ENCODE measurements at places on chromosomes 4 and X.
A peak's percentile ranks its signal among the peaks of the same experiment; 100 is the strongest.

DNA sequence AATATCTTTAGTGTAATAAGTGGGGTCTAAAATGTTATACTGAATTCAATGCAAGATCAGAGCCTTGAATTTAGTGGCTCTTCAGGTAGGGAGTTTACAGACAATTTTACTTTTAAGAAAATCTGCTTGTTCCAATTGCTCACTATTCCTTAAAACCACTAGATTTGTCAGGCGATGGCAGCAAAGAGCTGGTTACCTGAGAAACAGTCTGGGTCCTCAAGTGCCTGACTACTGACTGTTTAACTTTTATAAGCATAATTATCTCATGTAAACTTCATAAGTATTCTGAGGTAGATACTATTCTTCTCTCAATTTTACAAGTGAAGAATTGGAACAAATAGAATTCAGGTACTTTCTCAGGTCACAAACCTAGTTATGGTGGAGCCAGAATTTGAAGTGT, 84.3 kb downstream of the RRAGB start:
- no peak for DNase-seq

- DNase-seq: no peak
Observed at GRCh38 chr4:82429728-82430192, 502 bp downstream of the HNRNPDL start.

GRCh38 chrX:149871940-149872339, 9.0 kb upstream of the MAGEA8 start:
- DNase-seq: peak; percentile 58

DNA sequence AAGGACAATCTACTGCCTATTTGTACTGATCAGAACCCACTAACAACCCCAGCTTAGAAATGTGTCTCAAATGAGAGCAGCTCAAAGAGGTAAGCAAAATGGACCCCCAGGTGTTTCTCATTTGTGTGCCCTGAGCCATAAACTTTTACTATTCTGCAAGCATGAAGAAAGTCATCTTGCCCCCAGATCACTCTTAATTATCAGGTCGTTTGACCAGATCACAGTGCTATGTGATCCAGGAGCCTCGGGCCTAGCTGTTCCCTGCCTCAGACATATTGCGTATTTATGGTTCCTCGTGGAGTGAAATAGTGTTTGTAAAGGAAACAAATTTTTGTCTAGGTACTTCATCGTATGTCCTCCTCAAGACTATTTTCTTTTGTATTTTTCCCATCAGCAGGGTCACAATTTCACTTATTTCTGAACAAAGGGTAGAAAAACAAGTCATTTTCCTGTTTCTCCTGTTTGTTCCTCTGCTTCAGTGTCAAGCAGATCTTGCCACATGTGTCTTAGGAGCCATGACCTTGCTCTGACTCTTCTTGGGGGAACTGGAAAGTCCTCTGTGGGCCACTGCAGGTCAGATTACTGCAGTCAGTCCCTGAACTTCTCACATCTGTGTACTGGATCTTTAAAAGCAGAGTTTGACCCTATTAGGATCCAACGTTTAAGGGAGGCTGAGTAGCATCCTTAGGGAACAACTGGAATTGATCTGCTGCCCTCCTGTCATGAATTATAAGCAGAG, 194.9 kb downstream of the PALLD start:
- no peak for DNase-seq

GRCh38 chrX:70254909-70255308, 5.1 kb downstream of the P2RY4 start:
- DNase-seq: no peak

DNA sequence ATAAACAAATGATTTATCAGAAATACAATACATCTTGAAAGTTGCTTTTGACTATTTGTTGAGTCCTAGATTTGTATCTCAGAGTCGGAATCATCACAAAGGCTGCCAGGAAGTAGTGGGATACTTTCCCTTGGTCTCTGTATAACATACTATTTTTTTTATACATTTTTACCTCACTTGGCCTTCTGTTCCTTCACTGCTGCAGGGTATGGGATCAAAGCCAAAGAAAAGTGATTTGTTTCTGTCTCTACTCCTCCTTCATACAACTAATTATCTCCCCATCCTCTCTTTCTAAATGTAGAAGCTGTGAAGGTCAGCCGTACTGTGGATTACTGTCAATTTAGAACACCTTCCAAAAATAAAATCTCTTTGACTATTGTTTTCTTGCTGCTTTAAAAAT, 24.9 kb downstream of the PALLD start:
- no peak for DNase-seq

DNA sequence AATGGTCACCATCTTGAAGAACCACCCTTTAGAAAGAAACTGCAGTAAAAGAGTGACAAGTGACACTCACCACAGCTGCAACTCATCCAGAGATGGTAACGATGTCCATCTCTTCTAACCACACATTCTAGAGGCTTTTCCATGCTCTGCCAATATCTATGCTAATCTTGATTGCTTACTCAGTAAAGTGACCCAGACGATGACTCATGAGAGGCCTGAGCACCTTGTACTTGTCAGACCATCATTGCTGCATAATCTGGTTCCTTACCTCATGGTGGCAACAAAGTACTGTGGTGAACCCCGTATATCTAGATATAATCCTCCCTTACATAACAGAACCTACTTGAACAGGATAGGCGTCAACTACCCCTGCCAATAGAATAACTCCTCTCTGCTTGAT, 75.6 kb downstream of the CCNG2 start:
- no peak for DNase-seq

GRCh38 chr4:1738410-1738809, 17.1 kb downstream of the TACC3 start:
- no peak for DNase-seq

GRCh38 chr4:147909225-147909624, 177.3 kb downstream of the ARHGAP10 start:
- no peak for DNase-seq

GRCh38 chr4:180448306-180448705, 1794.9 kb upstream of the TENM3 start:
- no peak for DNase-seq

- no peak for DNase-seq
Observed at GRCh38 chr4:16770710-16771285, 127.6 kb downstream of the LDB2 start.
